Activated CD4-positive, alpha-beta T cell treated with anti-CD3 and anti-CD28 coated beads for 4 hours (primary cell): ENCODE measurements at places on chromosomes 4 and X.

GRCh38 chr4:185730849-185731608 lies 81.0 kb downstream of the SORBS2 start:
- DNase-seq: no peak

- no peak for DNase-seq
Measured at GRCh38 chr4:6644792-6645530, 4.5 kb downstream of the MRFAP1 start.

DNA sequence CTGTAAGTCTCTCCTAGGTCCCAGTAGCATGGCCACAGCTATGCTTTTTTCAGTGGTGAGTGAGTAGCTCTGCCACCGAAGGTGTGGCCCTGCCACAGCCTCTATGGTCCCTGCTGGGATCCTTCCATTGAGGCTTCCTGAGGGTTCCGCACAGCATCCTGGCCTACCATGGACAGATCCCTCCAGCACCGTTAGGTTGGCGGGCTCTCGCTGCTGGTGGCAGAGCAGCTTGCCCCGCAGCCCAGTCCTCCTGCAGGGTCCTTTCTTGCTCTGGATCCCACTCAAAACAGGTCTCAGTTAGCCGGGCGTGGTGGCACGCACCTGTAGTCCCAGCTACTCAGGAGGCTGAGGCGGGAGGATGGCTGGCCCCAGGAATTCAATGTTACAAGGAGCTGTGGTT lies 2.4 kb upstream of the PDZD4 start:
- no peak for DNase-seq

DNA sequence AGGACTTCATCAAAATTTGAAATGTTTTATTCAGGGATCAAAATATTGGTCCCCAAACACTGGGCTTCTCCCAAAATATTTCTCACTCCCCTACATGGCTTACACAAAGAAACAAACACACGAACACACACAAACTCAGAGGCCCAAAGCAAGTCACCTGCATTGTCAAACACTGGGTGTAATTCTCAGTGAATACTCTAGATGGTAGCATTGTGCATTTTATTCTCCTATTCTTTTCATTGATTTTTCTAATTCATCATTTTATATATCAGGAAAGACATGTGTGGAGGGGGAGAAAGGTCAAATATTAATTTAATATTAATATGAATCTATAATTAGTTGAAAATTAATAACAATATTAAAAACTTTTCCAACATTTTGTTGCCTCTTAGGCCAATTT lies 72.3 kb upstream of the TNMD start:
- no peak for DNase-seq

DNA sequence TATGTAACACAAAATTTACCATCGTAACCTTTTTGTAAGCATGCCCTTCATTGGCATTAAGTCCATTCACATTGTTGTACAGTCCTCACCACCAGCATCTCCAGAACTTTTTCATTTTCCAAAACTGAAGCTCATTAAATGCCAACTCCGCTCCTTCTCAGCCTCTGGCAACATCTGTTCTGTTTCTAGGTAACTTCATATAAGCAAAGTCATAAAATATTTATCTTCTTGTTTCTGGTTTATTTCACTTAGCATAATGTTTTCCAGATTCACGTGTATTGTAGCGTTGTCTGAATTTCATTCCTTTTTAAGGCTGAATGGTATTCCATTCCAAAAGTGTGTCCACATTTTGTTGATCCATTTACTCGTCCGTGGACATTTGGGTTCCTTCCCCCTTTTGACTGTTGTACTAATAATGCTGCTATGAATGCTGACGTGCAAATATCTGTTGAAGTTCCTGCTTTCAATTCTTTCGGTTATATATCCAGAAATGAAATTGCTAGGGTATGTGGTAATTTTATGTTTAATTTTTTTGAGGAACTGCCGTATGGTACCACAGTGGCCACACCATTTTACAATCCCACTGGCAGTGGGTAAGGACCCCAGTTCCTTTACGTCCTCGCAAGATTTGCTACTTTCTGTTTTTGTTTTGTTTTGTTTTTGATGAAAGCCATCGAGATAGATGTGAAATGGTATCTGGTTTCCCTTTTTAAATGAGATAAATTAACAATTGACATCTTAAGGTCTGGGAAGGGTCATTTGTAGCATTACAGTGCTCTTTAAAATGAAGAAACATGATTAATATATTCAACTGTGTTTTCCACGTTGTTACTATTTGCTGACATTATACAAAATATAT lies 63.4 kb downstream of the PTTG2 start:
- DNase-seq: no peak

- peak; percentile 5 for DNase-seq
Measured at GRCh38 chrX:120790118-120790517, 85.5 kb downstream of the CT47B1 start.

DNA sequence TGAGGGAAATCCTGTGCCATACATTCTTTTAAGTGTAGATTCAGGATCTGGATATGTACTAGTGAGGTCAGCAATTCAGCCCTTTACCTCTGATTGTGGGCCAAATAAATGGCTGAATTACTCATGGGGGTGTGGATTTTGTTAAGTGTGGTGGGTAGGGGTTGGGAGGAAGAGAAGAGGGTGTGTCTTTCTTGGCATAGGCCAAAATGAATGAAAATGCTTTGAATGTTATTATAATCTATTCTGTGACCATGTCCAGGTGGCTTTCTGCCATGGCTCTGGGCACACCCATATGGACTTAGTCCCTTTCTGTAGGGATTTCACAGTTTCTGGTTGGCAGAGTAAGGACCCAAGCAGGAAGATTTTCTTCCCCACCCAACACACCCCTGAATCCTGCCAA lies 244.3 kb downstream of the CBR4 start:
- no peak for DNase-seq

DNA sequence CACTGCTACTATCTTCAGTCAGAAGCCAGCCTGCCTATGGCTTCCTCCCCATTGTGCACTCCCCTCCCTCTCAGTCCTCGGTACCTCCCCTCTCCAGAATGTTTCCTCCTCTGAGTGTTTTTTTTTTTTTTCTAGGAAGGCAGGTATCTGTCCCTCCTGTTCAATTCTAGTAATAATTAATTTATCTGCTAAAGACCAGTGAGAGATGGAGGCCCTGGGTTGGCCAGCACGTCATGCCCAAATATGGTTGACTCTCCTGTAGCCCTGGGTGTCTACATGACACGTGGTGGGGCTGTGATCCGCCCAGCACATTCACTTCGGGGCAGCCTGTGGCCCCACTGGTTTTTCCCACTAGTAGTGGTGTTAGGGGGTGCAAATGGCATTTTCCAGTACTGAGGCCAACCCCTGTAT lies 1.8 kb downstream of the FLNA start:
- no peak for DNase-seq

GRCh38 chr4:16764622-16765021 lies 133.8 kb downstream of the LDB2 start:
- DNase-seq: no peak

DNA sequence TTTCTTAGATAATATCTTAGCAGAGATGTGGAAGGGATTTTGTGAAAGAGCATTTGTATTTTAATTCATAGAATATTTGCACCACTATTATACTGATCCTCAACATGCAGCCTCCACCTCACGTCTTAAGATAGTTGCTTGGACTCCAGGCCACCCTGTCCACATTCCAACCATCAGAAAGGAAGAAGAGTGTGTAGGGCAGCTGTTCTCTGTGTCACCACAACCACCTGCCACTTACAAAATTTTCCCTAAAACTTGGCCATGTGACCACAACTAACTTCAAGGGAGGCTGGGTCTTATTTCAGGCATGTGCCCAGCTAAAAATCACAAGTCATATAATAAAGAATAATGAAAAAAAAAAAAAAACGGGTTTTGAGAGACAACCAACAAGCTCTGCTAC lies 528.1 kb downstream of the RAB28 start:
- DNase-seq: no peak

GRCh38 chr4:98148856-98149255 lies 5.6 kb upstream of the STPG2 start:
- DNase-seq: no peak
